DMS153 (cell line): ENCODE measurements at places on chromosomes 12 and 14.

- DNase-seq = no peak
Measured at GRCh38 chr14:99579120-99579836, 24.7 kb downstream of the CCDC85C start.

- peak; percentile 79 for DNase-seq
Measured at GRCh38 chr14:50237427-50237826, 6.0 kb upstream of the SOS2 start.

DNA sequence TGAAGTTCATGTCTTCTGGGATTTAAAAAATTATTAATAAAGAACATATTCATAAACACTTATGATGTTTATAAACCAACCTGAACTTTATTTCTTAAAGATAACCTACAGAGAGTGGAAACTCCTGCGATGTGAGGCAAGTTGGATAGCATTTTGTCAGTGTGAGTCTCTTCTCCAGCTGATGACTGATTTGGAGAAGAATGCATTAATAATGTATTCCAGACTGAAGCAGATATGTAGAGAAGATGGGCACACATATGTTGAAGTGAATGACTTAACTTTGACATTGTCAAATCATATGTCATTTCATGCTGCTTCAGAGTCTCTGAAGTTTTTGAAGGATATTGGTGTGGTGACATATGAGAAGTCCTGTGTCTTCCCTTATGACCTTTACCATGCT lies 7.3 kb downstream of the HELB start:
- DNase-seq = no peak

- DNase-seq = no peak
Measured at GRCh38 chr12:69642531-69642930, 31.8 kb upstream of the LRRC10 start.

DNA sequence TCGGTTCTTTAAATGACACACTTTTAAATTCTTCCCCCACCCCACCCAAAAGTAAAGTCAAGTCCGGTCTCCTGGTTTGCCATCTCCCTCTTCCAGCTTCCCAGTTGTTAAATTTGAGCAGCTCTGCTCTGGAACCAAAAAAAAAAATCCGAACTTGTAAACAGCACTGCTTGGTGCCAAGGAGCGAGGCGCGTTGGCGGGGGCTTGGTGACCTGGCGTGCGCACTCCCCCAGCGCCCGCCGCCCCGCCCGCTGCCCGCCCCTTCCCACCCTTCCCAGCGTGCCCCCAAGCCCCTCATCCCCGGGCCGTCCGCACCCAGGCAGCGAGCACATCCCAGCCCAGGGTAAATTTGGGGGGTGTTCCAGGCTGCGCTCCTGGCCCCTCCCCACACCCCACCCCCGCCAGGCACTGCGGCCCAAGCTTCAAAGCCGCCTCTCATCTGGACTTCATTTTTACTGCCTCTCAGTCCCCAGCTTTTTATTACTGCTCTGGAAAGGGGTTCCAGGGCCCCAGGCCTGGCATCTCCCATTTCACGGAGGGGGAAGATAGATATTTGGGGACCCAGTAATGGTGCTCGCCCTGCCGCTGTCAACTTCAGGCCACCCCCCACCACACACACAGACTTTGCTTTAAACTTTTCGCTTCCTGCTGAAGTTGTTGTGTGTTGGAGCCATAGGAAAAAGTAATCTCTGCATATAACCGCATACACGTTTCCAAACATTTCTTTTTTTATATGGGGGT lies 11.7 kb upstream of the ITGB7 start:
- DNase-seq = no peak

DNA sequence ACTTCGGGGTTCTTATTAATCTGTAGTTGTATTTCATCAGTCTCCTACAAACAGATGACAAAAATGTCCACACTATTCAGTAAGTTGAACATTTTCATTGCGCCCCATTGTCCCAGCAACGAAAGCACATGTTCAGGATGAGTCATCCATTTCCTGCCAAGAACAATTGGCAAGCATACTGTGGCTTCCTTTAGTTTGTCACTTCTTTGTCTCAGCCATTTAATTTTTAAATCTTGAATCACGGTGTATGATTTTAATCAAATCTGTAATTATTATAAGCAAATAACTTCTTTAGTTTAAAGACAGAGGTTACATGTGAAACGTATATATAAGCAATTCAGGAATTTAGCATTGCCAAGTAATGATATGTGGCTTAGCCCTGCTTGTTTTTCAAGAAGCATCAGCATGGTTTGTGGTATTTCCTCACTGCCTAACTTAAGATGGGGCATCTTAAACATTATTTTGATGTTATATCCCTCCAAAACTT lies 211.3 kb upstream of the KRR1 start:
- peak; percentile 81 for DNase-seq

GRCh38 chr12:22160396-22161003 lies 114.5 kb downstream of the CMAS start:
- no peak for DNase-seq

DNA sequence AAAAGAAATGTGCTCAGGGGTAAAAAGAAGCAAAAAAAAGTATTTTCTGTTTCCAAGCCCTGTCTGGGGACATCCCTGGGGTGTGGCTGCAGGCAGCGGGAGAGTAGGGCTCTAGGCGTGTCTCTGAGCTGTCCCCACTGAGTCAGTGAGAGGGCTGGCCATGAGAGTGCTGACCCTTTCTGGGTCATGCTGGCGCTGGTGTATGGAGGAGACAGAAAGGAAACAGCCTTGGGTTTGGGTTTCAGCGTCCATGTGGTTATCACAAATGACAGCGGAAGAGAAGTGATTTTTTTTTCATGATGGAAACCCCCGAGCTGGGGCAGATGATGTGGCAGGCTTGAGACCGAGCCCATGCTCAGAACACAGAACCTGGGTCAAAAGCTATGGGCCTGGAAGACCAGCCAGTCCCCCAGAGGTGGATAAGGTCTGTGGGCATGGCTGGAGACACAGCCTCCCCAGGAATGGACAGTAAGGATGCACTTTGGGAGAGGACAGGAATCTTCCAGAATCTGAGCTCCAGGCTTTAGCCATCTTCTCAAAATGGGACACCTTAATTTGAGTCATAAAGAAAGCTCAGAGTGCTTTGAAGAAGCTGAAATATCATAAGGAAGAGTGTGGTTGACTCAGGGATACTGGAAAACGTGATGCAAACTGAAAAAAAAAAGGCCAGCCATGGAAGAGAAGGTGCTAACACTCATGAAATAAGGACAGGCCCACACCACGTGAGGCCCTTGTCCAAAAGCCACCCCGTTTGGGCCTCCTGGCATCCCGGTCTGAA lies 36.2 kb downstream of the SYNE3 start:
- no peak for DNase-seq

DNA sequence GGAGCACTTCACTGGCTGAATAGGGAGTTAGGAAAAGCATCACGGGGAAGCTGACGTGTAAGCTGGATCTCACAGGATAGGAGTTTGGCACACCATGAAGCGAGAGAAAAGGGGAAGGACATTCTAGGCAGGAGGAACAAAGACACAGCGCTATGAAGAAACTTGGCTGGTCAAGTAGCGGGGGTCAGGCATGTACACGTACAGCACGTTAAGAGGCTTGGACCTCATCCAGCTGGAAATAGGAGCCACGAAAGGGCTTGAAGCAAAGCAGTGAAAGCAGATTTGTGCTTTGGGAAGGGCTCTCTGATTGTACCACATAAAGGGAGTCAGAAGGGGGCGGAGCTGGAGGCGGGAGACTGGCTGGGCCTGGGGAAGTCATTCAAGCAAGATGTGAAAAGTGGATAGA lies 19.6 kb upstream of the GALNT8 start:
- peak; percentile 61 for DNase-seq
